ENCODE measurements at places on chromosomes 16 and 17.

- no peak for DNase-seq
Measured at GRCh38 chr16:24540602-24541210, 1.3 kb downstream of the RBBP6 start.

- no peak for DNase-seq
Measured at GRCh38 chr16:74051-74746, 1.8 kb upstream of the RHBDF1 start.

DNA sequence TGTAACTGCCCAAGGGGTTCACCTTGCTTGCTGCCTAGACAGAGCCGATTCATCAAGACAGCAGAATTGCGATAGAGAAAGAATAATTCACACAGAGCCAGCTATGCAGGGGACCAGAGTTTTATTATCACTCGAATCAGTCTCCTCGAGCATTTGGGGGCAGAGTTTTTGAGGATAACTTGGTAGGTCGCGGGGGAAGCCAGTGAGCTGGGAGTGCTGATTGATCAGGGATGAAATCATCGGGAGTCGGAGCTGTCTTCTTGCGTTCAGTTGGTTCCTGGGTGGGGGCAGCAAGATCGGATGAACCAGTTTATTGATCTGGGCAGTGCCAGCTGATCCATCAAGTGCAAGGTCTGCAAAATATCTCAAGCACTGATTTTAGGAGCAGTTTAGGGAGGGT is 9.1 kb downstream of the ITGAM start:
- no peak for DNase-seq

DNA sequence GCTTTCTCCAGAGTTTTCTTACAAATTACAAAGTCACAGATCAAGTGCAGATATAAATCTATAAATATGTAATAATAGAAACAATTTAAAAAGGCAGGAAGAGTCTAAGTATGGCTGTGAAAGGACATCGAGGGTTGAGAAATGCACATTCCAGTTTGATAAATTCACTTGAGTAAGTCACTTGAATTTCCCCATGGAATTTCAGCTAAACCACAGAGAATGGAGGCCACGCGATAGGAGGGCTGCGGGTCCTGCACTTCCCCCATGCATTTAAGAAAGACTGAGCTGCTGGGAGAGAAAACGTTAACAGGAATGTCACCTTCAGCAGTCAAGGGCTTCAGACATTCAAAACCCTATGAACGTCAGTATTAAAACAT is 6.1 kb upstream of the MXRA7 start:
- no peak for DNase-seq

DNA sequence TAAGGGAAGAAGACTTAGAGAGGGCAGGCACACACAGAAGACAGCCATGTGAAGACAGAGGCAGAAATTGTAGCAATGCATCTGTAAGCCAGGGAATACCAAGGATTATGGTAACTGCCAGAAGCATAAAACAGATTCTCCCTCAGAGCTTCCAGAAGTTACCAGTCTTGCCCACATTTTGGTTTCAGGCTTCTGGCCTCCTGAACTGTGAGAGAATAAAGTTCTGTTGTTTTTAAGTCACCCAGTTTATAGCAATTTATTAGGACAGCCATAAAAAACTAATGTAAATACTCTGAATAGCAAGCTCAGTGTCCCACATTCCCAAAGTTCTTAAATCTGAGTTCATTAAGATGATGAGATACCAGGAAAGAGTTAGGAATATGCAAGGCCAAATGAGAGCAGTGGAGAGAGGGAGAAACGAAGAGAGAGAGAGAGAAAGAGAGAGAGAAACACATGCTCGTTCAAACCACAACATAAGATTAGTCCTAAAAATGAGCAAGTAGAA is 123.4 kb downstream of the HS3ST3A1 start:
- no peak for DNase-seq

DNA sequence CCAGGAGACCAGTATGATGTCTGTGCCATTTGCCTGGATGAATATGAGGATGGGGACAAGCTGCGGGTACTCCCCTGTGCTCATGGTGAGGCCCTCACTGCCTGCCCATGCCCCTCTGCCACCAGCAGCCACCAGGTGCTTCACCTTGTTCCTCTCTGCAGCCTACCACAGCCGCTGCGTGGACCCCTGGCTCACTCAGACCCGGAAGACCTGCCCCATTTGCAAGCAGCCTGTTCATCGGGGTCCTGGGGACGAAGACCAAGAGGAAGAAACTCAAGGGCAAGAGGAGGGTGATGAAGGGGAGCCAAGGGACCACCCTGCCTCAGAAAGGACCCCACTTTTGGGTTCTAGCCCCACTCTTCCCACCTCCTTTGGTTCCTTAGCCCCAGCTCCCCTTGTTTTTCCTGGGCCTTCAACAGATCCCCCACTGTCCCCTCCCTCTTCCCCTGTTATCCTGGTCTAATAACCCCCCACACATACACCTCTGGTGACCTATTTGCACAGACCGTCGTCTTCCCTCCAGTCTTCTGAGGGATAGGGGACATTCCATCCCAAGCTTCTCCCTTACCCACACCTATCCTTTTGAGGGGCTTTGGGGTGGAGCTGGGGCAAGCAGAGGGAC is 3.7 kb downstream of the PFN1 start:
- no peak for DNase-seq

- DNase-seq: no peak
Measured at GRCh38 chr16:81758376-81758775, 20.7 kb upstream of the PLCG2 start.

DNA sequence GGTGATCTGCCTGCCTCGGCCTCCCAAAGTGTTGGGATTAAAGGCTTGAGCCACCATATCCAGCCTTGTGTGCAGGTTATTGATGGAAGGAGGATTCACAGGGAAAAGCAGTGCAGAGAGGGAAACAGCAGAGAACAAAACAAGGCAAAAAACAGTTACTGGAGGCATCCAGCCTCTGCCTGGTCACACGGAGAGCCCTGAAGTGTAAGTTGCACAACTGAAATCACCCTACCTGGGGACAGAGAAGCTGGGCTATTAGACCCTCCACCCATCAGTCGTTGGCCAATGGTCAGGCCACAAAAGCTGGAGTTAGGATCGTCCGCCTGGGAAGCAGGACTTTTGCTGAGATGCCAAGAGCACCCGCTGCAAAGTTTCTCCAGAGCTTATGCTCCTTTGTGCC is 57.9 kb upstream of the BCO1 start:
- no peak for DNase-seq

DNA sequence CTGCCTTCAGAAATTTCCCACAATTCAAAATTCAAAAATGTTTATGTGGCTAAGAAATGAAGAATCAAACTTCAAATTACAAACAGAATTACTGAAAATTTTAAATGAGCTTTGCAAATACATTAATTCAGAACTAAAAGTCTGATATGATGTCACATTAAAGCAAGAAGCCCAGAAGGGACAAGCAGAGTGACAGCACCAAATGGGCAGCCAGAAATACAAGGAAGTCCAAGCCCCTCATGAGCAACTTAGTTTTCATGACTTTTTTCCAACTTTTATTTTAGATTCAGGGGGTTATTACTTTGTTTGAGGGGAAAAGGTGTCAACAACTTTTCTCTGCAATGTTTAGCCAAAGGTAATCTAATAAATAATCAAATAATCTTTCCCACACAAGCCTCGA is 21.5 kb downstream of the UBE2G1 start:
- no peak for DNase-seq

DNA sequence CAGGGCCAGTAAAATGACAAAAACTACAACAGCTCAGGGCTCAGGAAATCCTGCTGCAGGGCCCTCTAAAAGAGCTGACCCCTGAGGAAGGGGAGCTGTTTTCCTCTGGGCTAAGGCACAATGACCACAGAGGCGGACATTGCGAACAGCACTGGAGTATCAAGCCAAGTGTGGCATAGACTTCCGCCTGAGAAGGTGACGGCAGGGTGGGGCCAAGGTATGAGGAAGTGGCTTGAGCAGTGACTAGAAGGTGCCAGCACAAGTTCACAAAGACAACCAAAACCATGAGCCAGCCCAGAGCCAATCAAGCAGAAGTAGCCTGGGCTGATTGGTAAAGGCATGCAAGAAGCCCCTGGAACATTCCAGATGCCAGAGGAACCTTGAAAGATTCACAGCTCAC is 13.9 kb downstream of the ERN2 start:
- no peak for DNase-seq

DNA sequence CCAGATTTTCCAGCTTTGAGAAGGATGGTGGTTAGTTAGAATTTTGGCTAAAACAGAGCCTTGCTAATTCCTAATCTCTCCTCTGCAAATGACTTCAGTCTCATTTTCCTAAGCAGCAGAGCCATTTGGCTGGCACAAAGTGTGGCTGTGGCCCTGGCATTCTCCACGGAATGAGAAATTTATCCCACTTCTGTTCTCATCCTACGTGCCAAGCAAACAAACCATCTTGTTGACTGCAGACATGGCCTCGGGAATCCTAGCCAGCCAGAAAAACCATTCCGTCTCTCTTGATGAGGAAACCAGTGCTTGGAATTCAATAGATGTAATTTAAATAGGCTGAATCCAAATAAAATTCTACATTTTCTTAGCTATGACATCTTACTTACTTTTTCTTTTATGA is 34.1 kb upstream of the ELAC2 start:
- no peak for DNase-seq

GRCh38 chr17:42681976-42682721 is at the start of gene CNTNAP1:
TSS of gene CNTNAP1 (plus strand) at chr17:42682531. CDS start at chr17:42682830, 299 bp downstream.
- no peak for DNase-seq

- no peak for DNase-seq
Measured at GRCh38 chr16:69526831-69527655, 38.7 kb upstream of the NFAT5 start.

DNA sequence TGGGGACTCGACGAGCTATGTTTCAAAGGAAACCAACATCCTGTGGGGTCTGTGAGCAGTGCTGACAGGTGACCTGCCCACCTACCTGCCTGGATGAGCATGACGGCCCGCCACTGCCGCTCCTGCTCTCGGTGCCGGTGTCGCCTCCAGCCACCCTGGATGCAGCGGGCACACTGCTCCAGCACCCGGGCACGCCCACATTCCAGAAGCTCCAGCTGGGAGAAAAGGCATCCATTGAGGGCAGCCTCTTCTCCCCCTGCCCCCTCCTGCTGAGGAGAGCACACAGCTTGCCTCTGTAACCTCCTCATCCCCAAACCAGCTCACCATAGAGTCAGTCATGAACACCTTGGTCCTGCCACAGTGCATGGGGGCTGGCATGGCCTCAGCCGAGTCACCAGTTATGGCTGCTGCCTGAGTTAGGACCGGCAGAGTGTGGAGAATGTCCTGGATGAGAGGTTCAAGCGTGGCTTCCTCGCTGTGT is 14.3 kb downstream of the ZNHIT3 start:
- DNase-seq: no peak

GRCh38 chr17:45578516-45579455 is 88.3 kb upstream of the PLEKHM1 start:
- DNase-seq: no peak

GRCh38 chr16:55189682-55190636 is 134.0 kb upstream of the IRX6 start:
- no peak for DNase-seq

GRCh38 chr16:88274847-88275246 is 107.9 kb upstream of the ZNF469 start:
- DNase-seq: no peak

- DNase-seq: no peak
Measured at GRCh38 chr17:33676444-33676843, 383.3 kb upstream of the ASIC2 start.

DNA sequence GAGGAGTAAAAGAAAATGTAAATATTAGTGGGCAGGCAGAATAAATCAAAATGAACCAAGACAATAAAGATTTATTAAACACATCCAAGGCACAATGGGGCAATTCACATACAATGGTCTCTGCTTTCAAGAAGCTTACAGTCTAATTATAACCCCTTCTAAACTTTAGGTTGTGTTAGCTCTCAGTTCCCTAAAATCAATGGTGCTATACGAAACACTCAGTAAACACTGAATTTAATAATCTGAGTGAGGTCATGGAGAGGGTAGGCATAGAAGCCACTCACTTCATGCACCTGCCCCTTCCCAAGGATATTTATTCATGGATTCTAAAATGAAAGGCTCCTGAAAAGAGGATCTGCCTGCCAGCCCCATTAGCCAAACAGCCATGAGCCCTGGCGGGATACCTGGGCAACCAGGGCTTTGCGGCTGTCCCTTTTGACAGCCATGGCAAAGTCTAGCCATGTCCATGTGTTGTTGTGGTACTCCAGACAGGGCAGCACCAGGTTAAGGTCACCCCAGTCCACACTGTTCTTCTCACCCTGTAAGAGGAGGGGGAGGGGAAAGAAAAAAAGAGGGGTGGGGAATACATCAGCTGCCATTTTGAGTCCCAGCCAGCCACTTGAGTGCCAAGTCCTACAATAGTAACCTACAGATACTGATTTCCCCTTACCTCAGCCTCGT is 1.4 kb upstream of the RSKR start:
- DNase-seq: no peak

- DNase-seq: no peak
Measured at GRCh38 chr17:50902372-50903353, 36.5 kb upstream of the TOB1 start.

DNA sequence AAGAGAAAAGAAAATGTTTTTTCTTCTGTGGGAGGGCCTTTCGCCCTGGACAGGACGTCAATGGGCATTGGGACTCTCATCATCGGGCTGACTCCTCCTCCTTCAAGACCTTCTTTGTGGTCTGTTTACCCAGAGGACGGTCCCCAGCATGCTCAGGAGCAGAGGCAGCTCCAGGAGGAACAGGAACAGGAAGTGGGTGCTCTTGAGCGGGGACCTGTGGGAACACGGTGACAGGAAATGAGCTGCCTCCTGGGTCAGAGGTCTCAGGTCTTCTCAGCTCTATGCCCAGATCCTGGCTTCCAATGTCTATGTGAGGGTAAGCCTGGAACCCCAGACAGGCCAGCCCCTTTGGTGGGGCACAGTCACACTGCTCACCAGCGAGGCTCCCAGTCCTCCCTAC is 12.2 kb downstream of the CD300LD start:
- DNase-seq: no peak

- no peak for DNase-seq
Measured at GRCh38 chr17:45123930-45124796, 8.2 kb downstream of the PLCD3 start.

- no peak for DNase-seq
Measured at GRCh38 chr16:64983963-64984362, 137.9 kb downstream of the CDH11 start.

GRCh38 chr16:10511829-10512228 is 68.6 kb downstream of the EMP2 start:
- no peak for DNase-seq

DNA sequence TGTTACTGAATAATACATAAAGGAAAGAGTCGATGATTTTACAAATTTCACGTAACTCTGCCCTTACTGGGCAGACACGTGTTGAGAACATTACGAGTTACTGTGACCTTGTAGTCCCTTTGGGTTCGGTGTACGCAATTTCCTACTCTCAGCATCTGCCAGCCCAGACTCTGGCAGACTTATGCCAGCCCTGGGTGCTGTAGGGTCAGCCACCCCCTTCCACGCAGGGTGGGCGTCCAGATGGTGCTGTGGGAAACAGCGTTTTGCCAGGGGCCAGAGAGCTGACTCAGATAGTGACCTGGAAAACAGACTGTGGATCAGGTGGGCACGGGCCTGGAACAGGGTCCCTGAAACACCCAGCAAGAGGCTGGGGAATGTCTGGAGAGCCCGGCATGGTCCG is 148.9 kb downstream of the RPTOR start:
- no peak for DNase-seq

- DNase-seq: no peak
Measured at GRCh38 chr16:57316390-57317017, 32.0 kb upstream of the PLLP start.

- no peak for DNase-seq
Measured at GRCh38 chr17:4256952-4257351, 6.8 kb downstream of the ANKFY1 start.

Data from activated CD8-positive, alpha-beta memory T cell treated with anti-CD3 and anti-CD28 coated beads for 1 hour (primary cell).